ENCODE measurements at places on chromosomes 4 and X. TPM values are rescaled to one million over a fixed set of nuclear protein-coding genes. Genes with fewer than 3 reads are reported as not detected.

DNA sequence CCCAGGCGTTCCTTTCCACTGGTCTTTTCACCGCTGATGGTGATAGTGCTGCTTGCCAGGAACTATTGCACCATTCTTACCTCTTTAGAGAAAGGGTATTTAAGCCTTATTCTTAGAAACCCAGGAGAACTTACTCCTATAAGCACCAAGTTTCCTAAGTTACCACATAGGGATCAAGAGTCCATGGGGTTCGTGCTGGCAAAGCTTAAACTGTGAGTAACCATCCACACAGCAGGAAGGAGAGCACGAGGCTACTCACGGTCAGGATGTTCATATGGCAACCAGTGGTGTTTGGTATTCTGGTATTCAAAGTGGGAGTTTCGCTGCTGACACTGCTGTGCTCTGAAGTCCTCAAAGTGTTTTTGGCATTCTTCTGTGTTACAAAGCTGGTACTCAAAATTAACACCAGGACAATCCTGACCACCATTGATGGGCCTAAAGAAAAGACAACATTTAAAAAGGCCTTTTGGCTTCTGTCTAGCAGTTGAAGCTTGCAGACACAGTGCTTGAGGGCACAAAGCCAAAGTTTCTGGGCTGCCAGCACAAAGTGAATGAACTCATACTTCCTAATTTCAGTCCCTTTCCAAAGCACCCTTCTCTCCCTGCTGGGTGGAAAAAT, 256.9 kb downstream of the ADAMTS3 start:
- H3K4me3 ChIP-seq, result no peak overlapping the region
- DNase-seq, result no peak
- no peaks in the 10 kb centered on the region for H3K27me3 ChIP-seq
- no peak overlapping the region for H3K27ac ChIP-seq
- no peaks in the 10 kb centered on the region for H3K36me3 ChIP-seq
- H3K4me1 ChIP-seq, result no peaks in the 10 kb centered on the region

The KLKB1 gene
- total RNA-seq, result 0.79 TPM

The SPP1 gene
- total RNA-seq, result not detected

- DNase-seq, result no peak
- H3K27me3 ChIP-seq, result peaks cover 9% of the 10 kb centered on the region
- no peaks in the 10 kb centered on the region for H3K36me3 ChIP-seq
- H3K4me1 ChIP-seq, result no peaks in the 10 kb centered on the region
- no peak overlapping the region for H3K4me3 ChIP-seq
Observed at GRCh38 chr4:24260923-24261564, 323.3 kb downstream of the DHX15 start.

- H3K36me3 ChIP-seq, result no peaks in the 10 kb centered on the region
- no peaks in the 10 kb centered on the region for H3K4me1 ChIP-seq
- no peak overlapping the region for H3K27ac ChIP-seq
- H3K4me3 ChIP-seq, result no peak overlapping the region
Observed at GRCh38 chr4:70556856-70557255, 35.2 kb upstream of the AMBN start.
